ENCODE measurements at places on chromosomes 2 and 18.

DNA sequence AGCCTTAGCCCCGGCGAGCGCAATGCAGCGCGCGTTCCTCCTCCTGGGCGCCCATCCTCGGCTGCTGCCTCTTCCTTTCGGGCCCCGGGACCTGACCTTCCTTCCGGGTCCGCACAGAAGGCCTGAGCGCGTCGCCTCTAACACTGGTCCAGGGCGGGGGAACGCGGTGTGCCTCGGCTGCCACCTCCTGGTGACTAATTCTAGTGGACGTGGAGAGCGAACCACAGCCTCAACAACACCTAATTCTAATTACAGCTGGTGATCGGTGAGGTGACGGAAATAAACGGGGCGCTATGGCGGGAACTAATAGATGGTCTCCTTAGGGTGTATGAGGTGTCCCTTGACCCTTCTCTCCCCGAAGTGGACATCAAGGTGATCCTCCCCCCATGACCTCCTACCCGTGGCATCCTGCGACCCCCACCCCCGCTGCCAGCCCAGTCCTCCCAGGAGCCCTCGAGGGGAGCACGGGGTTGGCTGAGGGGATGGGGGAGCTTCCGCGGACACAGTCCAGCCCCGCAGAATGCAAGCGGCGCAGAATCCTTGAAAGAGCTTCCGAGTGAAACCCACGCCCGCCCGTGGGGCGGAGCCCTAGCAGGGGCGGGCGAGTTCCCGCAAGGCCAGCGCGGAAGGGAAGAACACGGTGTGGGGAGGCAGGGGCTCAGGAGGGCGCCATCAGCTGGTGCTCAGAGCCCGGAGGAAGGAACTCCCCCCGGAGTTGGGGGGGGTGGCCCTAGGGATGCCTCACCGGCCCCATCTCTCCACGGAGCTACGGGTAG, 12.8 kb upstream of the HMSD start:
- peak; percentile 86 for DNase-seq

GRCh38 chr2:240433973-240434727, 1.3 kb upstream of the GPC1 start:
- DNase-seq = peak; percentile 4

DNA sequence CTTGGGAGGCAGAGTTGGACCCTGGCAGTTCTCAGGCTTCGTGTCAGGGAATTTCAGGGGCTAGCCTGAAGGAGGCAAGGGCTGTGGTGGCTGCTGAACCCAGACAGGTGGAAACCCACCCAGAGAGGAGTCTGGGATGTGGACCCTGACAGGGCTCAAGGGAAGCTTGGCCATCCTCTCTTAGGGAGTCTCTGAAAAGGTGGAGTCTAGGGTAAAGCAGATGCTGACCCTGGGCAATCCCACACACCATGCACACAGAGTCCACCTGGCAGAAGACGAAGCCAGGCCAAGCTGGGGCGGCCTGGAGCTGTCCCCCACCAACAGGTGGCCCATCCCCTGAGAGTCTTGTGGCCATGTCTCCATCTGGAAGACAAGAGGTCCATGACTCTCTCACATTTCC, 41.2 kb upstream of the TEX51 start:
- no peak for DNase-seq

GRCh38 chr2:136957044-136957443, 191.7 kb downstream of the THSD7B start:
- DNase-seq = no peak

DNA sequence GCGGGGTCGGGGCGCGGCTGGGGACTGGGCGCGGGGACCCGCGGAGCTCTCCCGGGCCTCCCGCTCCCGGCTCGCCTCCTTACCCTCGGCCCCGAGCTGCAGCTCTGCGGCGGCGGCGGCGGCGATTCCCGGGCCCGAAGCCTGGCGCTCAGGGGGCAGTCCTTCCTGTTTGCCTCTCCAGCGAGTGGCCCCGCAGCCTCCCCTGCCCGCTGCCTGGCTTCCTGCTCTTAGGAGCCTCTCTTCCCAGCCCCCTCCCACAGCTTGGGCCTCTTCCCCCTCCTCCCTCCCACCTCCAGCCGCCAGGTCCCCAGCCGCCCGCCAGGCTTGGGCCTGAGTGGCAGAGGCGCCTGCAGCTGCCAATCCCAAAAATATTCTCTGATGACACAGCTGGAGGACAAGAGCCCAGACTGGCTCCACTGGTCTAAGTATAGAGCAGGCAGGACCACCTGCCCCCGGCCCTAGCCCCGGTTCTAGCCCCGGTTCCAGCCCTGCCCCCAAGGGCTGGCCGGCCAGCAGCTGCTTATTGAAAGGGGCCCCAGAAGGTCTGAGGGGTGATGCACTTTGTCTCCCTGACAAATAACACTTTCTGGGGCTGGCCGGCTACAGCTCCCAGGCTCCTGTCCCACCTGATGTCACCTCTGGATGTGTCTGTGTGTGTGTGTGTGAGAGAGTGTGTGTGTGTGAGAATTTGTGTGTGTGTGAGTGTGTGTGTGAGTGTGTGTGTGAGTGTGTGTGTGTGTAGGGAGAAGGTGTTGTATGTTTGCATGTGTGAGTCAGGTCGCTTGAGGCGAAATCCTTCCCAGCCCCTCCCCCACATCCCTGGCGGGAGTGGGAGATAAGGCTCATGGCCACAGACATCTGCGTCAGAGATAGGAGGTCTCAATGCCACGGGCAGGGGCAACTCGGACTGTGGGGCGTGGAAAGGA, at the start of gene OBSL1:
Gene OBSL1, minus strand, starts transcription at position 229 of the 926 bp plus-strand sequence. CDS start 307 bp downstream, outside the sequence.
- DNase-seq = peak; percentile 81

GRCh38 chr2:173997269-173997668, 32.1 kb upstream of the SP3 start:
- DNase-seq = no peak

DNA sequence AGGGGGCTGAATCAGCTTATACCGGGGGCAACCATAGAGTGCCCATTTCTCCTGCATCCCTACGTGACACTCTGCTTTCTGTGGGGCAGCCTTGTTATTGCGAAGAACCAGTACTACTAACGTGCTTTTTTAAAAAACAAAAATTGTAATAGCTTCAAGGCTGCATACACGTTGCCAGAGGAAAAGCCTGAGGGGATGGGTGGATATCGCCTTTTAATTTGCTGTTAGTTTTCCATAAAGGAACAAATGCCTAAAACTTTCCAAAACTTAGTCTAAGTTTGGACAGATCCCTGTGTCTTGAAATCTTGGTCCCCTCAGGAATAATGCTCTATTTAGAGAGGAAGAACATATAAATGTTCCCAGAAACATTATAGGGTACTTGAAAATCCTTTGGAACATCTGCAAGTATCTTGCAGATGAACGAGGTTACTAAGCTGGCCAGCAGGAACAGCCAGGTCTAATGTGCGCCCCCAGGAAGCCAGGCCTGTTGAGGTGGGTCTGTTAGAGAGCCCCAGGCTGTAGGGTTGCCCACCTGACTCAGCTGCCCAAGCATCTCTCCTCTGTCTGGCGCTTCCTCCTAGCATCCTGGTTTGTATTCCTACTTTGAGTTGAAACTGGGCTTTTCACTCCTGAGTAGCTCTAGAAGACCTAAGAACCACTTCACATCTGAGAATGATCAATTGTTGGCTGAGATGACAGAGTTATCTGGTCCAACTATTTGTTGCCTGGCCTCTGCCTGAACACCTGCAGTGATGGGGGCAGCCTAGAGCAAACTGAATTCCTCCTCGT, 96.9 kb downstream of the TGOLN2 start:
- DNase-seq = no peak

GRCh38 chr2:132766573-132766972, 96.6 kb upstream of the LYPD1 start:
- DNase-seq = no peak

DNA sequence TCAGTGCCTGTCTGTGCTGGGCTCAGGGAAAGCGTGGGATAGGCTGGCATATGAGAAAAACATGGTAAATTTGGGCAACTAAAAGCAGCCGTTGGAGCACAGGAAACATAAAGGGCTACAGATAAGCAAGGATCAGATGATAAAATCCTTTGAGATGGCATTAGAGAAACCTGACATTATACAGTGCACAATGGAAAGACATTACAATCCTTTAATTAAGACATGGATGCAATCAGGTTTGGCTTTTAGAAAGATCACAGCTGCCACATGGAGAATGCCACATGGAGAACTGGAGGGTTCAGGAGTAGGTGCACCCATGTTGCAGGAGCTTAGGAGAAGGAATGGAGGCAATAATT, 117.3 kb downstream of the CDC42EP3 start:
- no peak for DNase-seq

GRCh38 chr2:27029051-27029450, 3.7 kb upstream of the TMEM214 start:
- no peak for DNase-seq

- no peak for DNase-seq
Observed at GRCh38 chr2:224816816-224817215, 100.7 kb upstream of the CCDC195 start.

DNA sequence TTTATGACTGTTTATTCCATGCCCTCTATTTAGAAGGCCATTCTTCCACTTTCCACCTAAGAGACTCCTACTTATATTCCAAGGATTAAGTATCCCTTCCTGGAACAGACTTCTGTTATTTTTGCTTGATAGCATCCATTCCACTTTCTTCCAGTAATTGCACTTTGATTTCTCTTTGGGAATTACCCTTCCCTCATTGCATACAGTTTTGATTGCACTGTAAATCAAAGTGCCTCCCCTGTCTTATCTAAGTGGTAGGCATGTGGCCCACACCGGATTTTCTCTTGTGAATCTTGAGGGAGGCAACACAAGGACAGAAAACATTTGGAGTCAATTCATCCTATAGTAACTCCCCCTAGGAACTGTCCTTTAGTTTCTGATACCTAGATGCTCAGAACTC, 120.4 kb downstream of the PDE11A start:
- no peak for DNase-seq

DNA sequence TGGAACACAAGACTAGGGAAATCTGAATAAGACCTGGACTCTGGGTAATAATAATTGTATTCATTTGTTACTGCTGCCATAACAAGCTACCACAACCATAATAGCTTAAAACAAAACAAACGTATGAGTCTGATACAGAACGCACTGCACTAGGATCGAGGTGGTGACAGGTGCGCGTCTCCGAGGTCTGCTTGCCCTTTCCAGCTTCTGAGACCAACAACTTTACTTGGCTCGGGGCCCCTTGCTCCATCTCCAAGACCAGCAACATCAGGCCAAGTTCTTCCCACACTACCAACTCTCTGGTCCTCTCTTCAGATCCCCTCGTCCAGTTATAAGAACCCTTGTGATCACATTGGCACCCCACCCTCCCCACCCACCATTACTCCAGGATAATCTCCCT, 42.8 kb downstream of the TBC1D8 start:
- DNase-seq = no peak

DNA sequence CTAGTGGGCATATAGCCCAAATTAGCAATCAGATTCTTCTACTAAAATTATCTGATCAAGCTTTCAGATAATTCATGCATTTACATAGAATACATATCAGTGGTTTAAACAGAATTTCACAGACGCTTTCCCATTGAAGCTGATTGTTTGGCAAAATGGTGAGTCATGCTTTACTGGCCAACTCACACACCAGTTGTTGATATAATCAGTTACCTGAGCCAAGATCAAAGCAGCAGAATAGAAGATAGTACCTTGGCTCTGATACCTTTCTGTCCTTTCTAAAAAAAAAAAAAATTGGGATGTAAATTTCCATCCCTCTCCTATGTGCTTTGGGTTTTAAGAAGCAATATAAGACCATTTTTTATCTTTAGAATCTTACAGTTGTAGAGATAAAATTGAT, 178.0 kb downstream of the MCFD2 start:
- DNase-seq = no peak

DNA sequence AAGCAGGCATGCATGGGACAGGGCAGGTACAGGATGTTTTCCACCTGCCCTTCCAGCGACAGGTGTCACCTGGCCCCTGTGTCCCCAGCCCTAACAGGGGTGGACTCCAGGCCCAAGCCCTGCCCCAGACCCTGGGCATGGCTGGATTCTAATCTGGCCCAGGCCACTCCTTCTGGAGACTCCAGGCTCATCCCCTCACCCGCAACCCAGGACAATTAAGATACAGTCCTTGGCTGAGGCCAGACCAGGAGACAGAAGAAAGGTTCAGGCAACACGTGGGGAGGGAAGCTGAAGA, 9.5 kb downstream of the BIN1 start:
- DNase-seq = no peak

DNA sequence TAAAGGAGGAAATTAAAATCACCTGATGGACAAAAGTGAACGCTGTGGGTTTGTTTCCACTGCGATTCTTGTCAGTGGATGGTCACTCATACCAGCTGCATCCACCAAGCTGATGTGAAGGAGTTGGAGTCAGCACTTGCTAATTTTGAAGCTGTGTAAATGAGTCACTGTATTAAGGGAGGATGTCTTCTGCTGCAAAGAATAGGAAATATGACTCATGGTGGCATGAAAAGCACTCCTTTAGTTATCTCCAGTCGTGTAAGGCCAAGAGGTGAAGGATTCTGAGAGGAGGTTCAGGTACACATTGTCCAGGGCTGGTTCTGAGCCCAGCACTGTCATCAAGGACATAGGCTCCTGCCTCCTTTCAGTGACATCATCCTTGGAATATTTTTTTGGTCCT, 71.7 kb upstream of the SKOR2 start:
- DNase-seq = no peak

DNA sequence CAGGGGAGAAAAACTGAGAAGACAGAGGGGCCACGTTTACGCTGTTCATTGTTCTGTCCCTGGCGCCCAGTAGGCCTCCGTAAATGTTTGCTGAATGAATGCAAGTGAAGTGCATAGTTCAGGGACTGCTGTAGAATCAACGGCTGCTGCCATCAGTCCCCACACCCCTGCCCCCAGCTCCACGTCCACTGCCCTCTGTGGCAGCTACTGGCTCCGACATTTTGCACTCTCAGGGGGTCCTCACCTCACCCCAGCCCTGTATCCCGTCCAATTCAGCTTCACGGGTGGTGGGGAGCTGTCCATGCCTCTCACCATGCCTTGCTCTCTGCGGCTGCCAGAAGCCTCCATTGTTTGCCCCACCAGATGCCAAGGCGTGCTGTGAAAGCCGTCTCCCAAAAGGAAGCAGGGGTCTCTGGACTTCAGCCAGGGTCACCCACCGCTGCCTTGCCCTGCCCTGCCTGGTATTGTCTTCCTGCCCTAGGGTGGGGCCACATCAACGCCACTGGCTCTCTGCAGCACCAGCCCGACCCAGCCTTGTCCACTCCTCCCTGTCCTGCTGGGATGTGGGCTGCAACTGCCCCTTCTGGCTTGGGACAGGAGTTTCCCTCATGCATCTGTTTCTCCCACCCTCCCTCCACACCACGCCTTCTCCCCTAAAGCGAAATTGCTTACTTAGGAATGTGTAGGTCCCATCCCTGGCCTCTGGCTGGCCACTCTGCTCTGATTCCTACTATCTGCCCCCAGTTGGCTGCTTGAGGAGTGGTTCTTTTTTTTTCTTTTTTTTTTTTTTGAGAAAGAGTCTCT, 86.0 kb downstream of the RHOB start:
- no peak for DNase-seq

GRCh38 chr2:145464866-145465265, 944.9 kb upstream of the ZEB2 start:
- DNase-seq = no peak

GRCh38 chr2:50065835-50066234, 911.5 kb upstream of the FSHR start:
- DNase-seq = no peak
